Lower lobe of right lung (tissue), 2 donors: ENCODE measurements at places on chromosomes 12 and 14.

DNA sequence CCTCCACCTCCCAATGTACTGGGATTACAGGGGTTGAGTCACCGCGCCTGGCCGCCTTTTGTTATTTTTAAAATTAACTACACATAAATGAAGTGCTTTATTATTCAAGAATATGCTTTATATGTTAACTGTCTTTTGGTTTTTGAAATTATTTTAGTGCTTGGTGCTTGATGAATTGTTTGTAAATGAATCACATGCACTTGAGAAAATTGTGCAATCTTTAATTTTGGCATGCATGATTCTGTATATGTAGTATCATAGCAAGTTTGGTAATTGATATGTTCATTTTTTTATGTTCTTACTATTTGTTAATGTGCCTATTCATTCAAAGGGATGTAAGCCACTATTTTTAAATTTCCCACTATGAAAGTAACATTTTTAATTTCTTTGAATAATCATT, 440.9 kb downstream of the NAV3 start:
- no peaks in the 10 kb centered on the region for H3K27me3 ChIP-seq
- no peak overlapping the region for H3K4me3 ChIP-seq
- no peaks in the 10 kb centered on the region for H3K4me1 ChIP-seq
- no peak for DNase-seq

- H3K27me3 ChIP-seq = no peaks in the 10 kb centered on the region
- H3K4me3 ChIP-seq = no peak overlapping the region
- no peaks in the 10 kb centered on the region for H3K36me3 ChIP-seq
- no peaks in the 10 kb centered on the region for H3K4me1 ChIP-seq
Observed at GRCh38 chr12:112564160-112564784, 145.5 kb downstream of the PTPN11 start.

DNA sequence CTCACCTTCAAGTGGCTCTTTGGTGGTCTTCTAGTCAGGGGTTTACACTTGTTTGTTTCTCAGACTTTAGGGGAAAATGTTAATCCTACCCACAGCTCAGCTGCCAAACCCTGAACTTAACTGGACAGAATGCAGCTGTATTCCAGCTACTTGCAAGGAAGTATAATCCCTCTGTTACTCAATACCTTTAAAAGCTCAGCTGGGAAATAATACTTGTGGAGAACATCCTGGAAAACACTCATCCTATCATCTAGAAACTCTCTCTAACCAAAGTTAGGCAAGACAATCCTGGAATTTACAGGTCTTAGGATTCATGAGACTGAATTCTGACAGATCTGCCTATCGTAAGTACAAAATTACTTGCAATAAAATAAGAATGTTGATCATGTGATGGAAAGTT, 404.1 kb downstream of the ADAMTS20 start:
- H3K4me3 ChIP-seq = no peak overlapping the region
- no peaks in the 10 kb centered on the region for H3K27me3 ChIP-seq
- no peak for DNase-seq
- H3K27ac ChIP-seq = no peak overlapping the region

GRCh38 chr14:75453817-75454434, 26.1 kb downstream of the JDP2 start:
- H3K27me3 ChIP-seq = no peaks in the 10 kb centered on the region
- H3K36me3 ChIP-seq = peaks cover 42% of the 10 kb centered on the region
- DNase-seq = no peak

- H3K4me3 ChIP-seq = no peak overlapping the region
- no peaks in the 10 kb centered on the region for H3K4me1 ChIP-seq
Observed at GRCh38 chr12:80909370-80909769, 28.4 kb downstream of the LIN7A start.
